ENCODE measurements at places on chromosomes 1 and 21. TPM values are rescaled to one million over a fixed set of nuclear protein-coding genes. Genes with fewer than 3 reads are reported as not detected.

DNA sequence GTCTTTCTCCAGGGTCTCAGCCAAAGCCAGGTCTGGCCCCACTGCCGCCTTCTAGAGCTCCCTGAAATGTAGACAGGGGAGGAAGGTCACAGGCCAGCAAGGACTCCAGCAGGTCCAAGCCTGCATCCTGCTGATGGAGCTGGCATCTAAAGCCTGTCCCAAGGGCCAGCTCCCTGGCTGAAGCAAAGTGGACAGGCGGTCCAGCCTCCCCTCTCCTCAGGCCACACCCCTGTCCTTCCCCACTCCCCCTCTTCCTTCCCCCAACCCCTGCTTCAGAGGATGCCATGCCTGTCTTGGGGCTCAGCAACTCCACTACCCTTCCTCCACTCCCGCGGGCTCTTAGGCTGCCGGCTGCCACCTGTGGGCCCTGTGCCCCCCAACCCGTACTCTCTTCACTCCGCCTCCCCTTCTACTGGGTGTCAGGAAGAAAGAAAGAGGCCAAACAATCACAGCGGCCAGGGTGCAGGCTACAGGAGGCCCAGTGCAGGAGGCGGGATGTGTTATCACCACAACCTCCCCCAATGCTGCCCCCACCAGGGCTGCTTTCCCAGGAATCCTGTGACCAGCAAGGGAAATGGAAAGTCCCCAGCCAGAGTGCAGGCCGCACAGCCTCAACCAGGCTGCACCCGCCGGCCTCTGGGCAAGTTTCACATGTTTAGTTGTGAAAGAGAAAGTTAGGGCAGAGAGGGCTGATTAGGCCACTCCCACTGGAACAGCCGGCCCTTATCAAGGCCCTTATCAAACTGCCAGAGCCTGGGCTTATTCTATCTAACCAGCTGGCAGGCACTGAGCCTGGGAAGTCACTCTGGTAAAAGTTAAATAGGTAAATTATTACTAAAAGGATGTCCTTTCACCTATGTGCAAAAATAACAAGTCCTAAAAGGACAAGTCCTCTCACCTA lies 34.1 kb downstream of the ACOT7 start:
- peak; percentile 68 for DNase-seq

DNA sequence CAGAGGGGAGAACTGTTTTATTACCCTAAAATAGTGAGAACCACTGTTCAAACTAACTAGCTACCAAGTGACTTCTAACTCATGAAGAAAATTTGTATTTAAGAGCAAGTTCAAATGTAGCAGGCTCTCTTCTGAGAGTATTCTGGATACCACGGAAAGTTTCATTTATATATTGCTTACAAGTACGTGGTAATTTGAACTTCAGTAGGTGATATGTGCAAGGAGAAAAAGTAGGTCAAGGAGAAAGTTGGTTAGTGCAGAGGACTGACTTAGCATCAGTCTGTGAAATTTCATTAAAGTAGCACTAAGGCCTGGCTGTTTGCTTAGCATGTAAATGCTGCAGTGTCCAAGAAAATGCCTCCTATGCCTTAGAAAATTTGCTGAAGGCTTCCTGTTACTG lies 16.7 kb downstream of the SERPINC1 start:
- no peak for DNase-seq

DNA sequence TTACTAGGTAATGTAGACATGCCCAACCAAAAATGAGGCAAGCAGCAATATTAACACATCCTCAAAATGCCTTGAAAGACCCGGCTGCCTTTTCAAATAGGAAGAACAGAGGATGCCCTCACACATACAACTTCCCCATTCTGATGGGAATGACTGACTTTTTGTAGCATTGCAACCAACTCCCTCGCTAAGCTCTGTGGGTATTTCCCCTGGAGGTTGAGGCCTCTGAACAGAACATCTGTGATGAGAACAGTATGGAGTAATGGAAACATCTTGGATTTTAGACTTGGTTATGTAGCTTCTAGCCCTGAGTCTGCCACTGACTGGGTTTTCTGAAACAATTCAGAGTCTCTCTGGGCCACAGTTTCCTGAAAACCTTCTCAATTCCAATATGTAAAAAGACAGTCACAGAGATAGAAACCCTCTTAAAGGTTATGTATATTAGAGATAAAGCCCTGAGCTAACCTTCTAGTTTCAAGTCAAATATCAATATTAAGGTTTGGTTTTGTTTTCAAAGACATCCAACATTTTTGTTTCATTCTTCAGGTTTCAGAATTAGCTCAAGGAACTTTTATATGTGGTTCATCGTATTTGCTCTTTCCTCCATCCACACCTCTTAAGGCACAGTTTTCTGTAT lies 311.5 kb downstream of the SETD4 start:
- DNase-seq = no peak

DNA sequence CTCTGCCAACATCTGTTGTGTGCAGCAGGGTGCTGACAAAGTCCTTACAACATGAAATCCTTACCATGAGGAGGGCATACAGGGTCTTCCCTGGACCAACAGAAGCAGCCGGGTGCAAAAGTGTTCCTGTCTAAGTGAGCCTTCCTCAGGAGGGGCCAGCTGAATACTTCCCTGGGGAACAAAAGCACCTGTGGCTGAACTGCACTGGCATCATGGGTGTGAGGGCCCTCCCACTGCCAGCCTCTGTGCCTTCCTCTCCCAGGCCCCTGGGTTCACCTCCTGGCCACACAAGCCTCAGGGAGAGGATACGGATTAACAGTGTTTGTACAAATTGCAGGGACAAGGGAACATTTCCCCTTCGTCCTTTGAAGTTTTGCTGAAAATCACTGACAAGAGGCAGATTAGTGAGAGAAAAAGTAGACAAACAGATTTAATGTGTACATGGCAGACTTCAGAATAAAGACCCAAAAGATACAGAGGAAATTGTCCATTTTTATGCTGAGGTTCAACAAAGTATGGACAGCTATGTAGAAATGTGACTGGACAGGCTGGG lies 91.0 kb upstream of the PPM1J start:
- no peak for DNase-seq

DNA sequence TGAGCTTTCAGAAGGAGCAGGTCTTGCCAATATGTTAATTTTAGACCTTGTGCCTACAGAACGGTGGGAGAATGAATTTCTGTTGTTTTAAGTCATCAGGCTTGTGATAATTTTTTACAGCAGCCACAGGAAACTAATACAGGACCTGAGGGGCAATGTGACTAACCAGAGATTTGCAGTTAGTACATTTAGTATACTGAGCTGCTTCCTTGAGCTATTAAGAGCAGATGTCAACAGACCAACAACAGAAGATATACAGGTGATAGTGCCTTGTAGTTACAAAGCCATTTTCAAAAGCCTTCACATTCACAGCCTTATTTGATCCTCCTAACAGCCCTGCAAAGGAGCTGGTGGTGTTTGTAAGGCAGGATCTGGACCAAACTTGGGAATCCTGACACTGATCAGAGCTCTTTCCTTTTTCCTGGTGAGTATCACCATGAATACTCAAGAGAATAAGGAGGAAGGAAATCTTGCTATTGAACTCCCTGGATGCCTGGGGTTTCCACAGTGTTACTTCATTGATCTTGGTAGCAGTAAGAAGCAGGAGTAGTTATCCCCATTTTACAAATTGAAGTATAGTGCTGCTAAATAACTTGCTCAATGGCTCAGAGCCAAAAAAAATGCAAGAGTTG lies 4.7 kb upstream of the SLAMF1 start:
- DNase-seq = no peak

DNA sequence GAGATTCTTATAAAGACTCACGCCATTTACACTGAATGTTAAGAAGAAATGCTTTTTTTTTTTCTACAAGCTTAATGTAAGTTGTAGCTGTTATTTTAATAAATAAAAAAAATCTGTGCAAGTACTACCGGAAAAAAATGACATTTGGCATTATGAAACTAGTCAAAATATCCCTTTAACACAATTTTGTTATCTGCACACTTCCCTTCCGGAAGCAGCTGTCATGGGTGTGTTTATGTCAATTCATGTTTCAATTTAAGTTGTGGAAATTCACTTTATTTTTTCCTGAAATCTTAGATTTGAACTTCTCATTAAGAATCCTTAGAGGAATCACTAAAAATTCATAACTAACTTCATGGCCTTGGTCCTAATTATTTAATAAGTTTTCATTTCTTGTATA lies 308.1 kb downstream of the KCTD3 start:
- DNase-seq = no peak

DNA sequence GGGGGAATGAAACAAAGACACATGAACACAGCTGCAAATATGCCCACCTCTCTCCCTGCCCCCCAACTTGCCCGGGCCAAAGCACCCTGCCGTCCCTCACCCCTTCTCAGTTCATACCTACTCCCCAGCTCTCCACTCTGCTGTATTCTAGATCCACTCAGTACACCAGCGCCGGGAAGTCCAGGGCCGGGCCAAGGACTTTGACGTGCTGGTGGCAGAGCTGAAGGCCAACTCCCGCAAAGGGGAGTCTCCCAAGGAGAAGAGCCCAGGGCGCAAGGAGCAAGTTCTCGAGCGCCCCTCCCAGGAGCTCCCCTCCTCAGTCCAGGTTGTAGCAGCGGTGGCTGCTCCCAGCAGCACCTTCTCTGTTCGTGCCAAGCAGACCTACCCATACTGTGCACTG lies 5.0 kb downstream of the ATXN7L2 start:
- no peak for DNase-seq

The C4BPA gene
- polyA plus RNA-seq = 0.52 TPM

- no peak for DNase-seq
Observed at GRCh38 chr1:109492779-109493178, 1.1 kb upstream of the CYB561D1 start.

DNA sequence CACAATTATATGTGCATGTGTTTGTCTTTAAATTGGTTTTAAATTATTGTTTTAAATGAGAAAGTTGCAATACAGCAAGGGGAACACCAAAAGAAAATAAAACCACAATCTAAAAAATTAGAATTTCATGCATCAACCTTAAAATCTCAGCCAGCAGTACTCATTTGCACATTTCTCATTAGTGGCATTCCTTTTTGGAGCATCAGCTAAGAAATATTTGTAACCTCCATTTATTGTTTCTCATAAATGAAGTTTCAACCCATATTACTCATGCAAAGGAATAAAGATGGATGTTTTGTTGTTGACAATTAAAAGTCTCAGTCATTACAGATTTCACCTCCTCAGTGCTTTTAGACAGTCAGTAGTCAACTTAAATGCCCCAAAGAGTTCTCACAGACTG lies 160.1 kb downstream of the TBX15 start:
- DNase-seq = no peak

The B3GALT5 gene
- 1.8 TPM for polyA plus RNA-seq

The CDA gene
- polyA plus RNA-seq = 3.8 TPM

DNA sequence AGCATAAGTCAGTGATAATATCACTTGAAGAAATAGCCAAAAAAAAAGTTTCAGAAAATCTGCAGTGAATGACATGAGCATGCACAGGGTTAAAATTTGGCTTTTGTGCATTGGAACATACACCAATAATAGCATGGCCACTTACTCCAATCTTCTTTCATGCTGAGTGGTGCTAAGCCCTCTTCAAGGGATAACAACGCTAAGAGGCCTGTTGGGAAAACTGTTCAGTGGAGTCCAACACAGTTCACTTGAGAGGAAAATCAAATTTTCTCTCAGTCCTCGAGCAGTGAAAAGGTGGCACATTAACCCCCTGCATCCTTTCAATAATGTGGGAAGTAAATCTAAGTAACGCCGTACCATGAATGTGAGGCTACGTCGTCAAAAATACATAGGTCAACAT lies 264.7 kb downstream of the SPATA17 start:
- no peak for DNase-seq

DNA sequence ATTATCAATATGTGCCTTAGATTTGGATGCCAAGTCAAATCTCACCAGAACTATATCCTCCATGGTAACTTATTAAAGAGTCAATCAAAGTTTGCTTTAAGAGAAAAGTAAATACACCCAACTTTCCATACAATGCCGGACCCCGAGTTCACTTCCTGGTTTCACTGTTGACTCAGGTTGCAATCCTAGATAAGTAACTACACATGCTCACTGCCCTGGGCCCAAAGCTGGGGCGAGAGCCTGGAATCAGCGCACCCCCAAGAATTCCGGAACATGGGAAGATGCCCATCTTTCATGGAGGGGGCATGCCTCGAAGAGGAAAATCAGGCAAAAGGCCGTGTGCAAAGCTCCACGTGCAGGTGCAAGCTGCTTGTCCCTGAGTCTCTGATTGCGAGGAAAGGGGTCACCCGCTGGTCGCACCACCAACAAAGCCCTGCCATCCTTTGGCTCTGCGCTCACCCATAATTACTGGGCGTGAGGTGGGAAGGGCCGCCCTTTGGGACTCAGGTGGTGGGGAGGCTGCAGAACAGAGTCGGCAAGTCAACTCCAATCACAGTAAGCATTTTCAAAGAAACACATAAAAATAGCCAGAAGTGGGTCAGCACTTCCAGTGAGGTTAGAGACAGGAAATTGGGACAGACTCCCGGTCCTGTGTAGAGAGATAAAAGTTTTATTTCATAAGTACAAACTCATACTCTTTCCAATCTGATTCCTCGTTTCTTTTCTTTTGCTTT lies 167.7 kb downstream of the TOMM20 start:
- DNase-seq = no peak

- DNase-seq = no peak
Observed at GRCh38 chr1:228158151-228159007, 7.2 kb upstream of the IBA57 start.

DNA sequence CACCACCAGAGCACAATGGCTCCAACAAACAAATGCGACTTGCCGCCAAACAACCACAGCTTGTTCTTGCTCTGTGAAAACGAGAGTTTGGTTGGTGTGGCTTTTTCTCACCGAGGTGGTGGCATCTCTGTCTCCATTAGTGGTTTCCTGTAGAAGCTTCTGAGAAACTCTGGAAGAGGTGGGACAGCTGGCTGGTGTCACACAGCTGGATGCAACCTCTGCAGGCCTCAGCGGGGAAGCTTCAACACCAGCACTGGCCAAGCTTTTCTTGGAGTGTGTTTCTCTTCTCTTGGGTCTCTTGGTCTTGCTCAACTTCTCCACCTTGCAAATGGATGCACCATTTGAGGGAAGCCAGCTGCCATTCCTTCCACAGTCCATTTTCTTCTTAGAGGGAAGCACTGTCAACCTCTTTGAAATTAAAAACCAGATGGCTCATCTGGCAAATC lies 124.8 kb downstream of the KCNN3 start:
- DNase-seq = no peak

- peak; percentile 29 for DNase-seq
Observed at GRCh38 chr1:238647877-238648276, 738.5 kb upstream of the CHRM3 start.

DNA sequence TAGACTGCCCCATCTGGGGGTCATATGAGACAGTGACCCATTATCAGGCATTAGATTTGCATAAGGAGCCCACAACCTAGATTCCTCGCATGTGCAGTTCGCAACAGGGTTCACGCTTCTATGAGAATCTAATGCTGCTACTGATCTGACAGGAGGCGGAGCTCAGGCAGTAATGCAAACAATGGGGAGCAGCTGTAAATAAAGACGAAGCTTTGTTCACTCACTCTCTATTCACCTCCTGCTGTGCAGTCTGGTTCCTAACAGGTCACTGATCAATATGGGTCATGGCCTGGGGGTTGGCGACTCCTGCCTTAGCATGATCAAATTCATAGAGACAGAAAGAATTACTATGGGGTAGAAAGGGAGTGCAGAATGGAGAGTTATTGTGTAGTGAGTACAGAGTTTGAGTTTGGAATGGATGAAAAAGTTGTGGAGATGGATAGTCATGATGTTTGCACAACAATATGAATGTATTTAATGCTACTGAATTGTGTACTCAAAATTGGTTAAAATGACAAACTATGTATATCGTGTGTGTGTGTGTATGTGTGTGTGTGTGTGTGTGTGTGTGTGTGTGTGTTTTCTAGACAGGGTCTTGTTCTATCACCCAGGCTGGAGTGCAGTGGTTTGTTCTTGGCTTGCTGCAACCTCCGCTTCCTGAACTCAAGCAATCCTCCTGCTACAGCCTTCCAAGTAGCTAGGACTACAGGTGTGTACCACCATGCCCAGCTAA lies 42.2 kb downstream of the BTF3L4 start:
- no peak for DNase-seq
